ENCODE measurements at places on chromosomes 16 and 17.

- DNase-seq = no peak
Measured at GRCh38 chr17:78819402-78819801, 21.2 kb downstream of the USP36 start.

DNA sequence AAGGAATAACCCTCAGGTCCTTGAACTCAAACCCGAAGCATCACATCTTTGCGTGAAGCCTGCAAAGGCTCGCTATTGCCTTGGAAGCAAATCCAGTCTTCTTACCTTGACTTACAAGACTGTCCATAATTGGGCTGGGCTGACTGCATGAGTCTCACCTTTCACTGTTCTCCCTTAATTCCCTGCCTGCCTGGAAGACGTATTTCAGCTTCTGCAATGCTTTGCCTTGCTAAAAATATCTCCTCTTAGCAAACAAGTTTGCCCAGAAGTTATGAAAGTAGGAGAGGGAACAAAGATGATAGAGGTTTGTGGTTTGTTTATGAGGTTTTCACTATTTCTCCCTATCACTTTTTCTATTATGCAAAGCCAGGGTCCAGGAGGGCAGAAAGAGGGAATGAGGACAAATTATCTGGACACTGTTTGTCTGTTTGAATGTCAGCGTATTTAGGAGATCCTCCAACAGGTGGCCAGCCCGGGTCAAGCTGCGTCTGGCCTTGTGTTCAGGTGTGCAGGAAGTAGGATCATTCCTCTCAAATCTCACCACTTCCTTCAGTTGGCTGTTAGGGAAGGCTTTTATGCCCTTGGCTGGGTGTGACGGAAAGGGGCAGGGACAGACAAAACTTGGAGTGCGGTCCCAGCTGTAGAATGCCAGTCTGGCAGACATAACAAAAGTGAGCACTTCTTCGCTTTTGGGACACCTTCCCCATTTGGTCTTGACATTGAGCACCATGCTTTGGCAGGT is 488.9 kb downstream of the CDH13 start:
- no peak for DNase-seq

DNA sequence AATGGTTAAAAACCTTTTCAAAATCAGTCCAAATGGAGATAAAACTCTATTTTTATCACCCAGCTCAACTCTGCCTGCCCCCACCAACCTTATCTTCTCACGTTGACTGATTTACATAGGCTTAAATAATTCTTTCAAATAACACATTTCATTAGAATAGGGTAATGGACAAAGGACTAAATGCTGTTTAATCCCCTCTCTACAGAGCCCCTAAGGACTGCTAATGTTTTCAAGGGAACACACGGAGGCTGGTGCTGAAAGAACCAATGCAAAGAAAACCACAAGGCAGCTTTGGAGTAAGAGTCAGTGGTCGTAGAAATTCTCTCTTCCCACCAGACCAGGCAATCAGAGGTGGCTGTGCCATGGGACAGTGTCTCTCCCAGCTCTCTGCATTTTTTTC is 445.7 kb upstream of the MAF start:
- DNase-seq = no peak

DNA sequence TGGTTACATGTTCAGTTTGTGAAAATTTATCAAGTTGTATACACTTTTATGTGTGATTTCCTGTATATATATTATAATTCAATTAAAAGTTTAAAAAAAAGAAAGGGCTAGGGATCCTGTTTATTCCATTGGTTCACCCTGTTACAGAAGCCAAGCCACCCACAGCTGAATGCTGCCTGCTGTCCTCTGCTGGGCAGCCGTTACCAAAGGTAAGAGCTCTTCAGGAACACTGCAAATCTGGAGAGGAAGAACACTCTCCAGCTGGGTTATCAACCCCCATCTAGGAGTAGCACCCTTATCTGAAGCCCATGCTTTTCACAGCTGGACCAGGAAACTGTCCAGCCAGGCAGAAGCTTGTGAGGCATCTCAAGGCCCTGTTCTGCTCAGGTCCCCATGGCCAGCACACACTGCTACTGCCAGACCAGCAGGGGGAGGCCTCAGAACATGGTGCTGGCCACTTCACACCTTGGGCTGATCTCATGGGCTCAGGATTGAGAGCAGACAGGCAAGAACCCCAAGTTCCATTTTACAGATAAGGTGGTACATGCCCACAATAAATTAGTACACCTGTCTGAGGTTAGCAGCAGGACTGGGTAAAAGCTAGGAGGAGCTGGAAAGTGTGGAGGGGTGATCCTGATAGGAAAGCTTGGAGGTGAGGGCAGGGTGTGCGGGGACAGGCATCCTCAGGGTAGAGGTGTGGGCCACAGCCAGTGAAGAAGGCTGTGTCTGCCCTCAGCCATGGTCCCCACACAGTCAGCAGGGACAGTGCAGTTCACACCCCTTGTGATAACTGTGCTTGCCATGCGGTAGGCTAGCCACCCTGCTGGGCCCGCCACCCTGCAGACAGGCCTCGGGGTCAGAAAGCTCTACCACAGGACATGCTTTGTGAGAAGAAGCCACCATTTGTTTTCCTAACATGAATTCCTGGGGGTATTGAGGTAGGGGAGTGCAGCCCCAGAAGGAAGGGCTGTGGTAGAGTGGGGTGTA is 54.3 kb upstream of the SREBF1 start:
- DNase-seq = peak; percentile 58

GRCh38 chr17:238071-238963 is 56.9 kb upstream of the DOC2B start:
- DNase-seq = no peak

GRCh38 chr17:19727501-19728078 is 11.2 kb upstream of the SLC47A2 start:
- DNase-seq = no peak

- DNase-seq = peak; percentile 76
Measured at GRCh38 chr17:59357219-59357697, 25.8 kb downstream of the YPEL2 start.

DNA sequence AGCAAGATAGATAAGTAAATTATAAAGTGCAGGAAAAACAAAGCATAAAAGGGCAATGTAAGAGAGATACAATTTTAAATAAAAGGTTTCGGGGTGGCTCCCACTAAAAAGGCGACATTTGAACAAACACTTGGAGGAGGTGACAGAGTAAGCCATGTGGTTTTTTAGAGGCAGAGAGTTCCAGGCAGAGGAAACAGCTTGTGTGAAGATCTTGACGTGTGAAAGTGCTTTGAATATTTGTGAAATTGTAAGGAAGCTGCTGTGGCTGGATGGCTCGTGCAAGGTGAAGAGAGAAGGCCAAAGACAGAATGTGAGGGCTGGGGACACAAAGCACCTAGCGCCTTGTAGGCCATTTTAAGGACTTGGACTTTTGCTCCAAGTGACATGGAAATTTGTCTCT is 28.6 kb upstream of the HYDIN start:
- no peak for DNase-seq
